ENCODE measurements at places on chromosomes 1 and 21.

DNA sequence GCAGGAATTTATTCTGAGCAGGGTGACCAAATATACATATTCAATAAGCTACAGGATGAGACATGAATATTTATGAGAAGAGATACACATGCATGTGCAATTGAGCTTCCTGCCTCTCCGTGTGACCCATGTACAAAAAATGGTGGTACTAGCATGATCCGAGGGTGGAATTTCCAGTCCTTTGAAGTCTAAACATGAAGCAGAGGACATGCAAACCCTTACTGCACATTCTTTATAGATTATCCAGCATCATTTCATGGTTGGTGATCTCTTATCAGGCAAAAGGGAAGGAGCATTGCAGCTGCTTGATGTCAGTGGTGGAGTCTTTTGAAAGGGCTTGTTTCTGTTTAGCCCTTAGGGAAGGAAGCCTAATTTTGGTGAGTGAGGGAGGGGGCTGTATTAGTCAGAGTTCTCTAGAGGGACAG is 448.6 kb downstream of the SETD4 start:
- peak; percentile 19 for DNase-seq

GRCh38 chr1:99877568-99877967 is 27.4 kb downstream of the AGL start:
- no peak for DNase-seq

- no peak for DNase-seq
Observed at GRCh38 chr1:3978196-3978989, 78.3 kb upstream of the C1orf174 start.

DNA sequence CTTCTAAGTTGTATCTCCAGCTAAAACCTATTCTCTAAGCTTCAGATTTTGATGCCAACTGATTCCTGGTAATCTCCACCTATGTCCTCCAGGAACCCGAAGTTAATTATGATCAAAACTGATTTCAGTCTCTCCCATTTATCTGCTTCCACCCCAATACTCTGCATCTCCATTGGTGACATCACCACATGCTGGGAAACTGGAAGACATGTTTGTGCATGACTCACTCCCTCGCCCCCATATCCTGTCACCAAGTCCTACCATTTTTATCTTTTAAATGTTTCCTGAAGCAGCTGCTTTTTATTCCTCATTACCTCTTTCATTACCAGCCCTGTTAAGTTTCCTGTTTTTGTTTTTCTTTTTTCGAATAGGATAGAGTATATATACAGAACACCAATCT is 228.5 kb downstream of the LRRC40 start:
- no peak for DNase-seq

- no peak for DNase-seq
Observed at GRCh38 chr1:217389895-217390294, 241.0 kb downstream of the GPATCH2 start.

DNA sequence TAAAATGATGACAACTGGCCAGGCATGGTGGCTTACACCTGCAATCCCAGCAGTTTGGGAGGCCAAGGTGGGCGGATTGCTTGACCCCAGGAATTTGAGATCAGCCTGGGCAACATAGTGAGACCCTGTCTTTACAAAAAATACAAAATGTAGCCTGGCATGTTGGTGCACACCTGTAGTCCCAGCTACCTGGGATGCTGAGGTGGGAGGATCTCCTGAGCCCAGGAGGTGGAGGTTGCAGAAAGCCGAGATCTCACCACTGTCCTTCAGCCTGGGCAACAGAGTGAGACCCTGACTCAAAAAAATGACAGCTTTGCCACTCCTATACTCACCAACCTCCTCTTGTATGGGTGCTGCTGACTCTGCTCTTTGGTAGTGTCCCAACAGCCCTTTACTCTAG is 18.6 kb downstream of the SYT11 start:
- DNase-seq, result no peak

GRCh38 chr1:90000934-90001676 is 6.2 kb downstream of the ZNF326 start:
- no peak for DNase-seq

- DNase-seq, result no peak
Observed at GRCh38 chr1:247548092-247548491, 842 bp upstream of the GCSAML start.

DNA sequence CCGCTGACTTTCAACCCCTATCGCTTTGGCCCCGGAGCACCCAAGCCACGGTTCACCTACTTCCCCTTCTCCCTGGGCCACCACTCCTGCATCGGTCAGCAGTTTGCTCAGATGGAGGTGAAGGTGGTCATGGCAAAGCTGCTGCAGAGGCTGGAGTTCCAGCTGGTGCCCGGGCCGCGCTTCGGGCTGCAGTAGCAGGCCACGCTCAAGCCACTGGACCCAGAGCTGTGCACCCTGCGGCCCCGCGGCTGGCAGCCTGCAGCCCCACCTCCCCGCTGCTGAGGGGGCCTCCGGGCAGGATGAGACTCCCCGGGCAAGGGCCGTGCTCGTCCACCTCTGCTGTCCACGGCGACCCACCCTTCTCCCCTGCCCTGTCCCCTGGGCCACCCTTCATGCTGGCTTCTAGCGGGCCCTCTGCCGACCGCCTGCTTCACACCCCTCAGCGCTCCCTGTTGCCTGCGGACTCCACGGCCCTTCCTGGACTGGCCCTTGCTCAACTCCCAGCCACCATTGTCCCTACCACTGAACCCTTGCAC is 92.2 kb upstream of the TRABD2B start:
- DNase-seq, result no peak

- no peak for DNase-seq
Observed at GRCh38 chr1:233520261-233521191, 93.4 kb upstream of the KCNK1 start.

GRCh38 chr1:186655876-186656275 is 24.3 kb downstream of the PTGS2 start:
- no peak for DNase-seq

DNA sequence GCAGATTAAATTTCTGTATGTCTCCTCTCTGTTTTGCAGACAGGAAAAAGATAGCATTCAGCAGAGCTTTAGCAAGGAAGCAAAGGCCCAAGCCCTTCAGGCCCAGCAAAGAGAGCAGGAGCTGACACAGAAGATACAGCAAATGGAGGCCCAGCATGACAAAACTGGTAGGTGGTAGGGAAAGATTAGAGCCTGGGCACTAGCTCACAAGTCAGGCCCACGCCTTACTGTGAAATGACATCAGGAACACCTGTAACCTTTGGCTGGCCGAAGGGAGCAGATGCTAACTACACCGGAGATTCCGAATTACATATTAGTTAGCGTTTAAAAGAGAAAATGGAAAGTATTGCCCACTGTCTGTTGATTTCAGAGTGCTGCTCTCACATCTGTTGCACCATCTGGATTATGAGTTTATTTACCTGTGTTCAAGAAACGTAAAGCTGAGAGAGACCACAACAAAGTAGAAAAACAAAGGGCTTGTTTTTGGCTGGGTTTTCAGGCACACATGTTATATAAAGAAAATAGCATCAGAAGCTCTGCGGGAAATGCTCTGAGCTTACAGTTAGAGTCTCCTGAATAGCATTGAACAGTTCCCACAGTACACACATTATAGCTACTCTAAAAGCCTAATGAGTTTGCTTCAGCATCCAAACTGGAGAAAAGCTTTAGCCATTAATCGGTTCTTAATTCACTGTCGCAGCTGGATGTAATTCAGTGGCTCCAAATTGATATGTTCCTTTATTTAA is 160.0 kb downstream of the SDCCAG8 start:
- DNase-seq, result no peak

DNA sequence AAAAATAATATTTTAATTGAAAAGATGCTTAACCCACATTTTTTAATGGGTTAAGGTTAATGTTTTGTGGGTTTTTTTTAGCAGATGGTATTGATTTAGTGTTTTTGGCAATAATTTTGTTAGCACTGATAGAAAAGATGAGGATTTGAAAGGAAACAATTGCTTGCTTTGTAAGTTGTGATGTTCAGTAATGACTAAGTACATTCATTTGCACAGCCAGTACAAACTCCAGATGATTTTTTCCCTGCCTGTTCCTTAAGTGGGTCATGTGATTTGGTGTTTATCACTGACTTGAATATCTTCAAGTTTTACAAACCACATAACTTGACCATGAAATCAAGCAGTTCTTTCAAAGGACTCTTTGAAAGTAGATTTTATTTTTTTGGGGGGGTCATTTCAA is 15.0 kb downstream of the DISP1 start:
- no peak for DNase-seq

DNA sequence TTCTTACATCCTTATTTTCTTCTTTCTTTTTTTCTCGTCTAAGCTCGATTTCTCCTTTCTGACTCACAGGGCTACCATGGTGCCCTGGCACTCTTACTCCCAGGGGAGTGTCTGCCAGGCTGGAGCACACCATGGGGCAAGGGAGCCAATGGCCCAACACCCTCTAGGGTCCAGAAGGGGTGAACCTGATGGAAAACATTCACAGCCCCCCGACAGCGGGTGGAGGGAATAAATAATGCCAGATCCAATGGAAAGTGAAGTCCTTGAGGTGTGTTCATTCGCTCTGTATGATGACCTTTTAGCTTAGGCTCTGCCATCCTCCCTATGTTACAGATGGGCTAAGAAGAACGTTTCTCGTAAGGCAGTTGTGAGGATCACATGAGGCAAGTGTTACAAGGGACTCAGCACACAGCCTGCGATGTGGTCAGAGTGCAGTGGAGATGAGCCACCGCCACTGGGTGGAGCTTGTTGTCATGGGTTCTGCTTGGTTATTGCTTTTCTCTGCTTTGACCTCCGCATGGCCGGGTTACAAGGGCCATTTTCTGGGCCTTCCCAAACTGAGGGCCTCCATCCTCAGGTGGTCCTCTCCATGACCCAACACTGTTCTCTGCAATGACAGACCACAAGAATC is 3.5 kb upstream of the FCMR start:
- no peak for DNase-seq

- no peak for DNase-seq
Observed at GRCh38 chr21:31583498-31583897, 76.0 kb upstream of the SOD1 start.

GRCh38 chr1:31102501-31102950 is 37.0 kb upstream of the PUM1 start:
- DNase-seq, result peak; percentile 24

DNA sequence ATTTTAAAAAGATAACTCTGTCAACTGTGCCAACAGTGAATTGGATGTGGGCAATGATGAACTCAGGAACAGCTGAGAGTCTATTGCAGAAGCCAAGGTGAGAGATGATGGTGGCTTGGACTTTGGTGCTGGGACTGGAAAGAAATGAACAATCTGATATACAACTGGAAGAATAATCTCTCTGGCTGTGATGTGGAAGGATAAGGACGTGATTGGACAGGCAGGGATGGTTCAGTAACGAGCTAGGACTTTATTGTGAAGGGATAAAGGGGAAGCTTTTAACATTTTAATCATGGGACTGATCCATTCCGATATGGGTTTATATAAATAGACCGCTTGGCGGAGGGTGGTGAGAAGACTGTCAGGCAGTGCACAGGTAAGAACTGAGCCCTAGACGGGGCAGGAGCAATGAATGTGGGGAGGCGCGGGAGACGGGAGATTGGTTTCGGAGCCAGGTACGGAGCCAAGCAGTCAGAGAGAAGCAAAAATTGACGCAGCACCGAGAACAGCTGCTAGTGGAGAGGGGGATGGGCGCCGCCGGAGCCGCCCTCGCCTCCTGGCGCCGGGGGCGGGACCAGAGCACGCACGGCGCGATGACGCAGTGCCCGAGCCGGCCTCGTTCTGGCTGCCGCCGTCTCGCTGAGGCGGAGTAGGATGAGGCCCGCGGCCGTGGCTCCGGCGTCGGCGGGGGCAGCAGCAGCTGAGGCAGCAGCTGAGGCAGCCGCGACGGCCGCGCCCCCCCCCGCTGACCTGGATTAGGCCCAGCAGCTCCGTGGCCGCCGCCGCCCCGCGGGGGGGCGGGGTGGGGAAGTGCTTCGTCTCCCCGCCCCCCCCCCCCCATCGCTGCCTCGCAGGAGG is at the start of gene RNF11:
TSS of gene RNF11 (plus strand) at position 601 of the 858 bp plus-strand sequence. CDS start 484 bp downstream, outside the sequence.
- DNase-seq, result peak; percentile 71

GRCh38 chr1:54967372-54967771 is 13.1 kb upstream of the TMEM61 start:
- no peak for DNase-seq

GRCh38 chr1:153288634-153289275 is 24.0 kb downstream of the PGLYRP3 start:
- DNase-seq, result no peak

- peak; percentile 47 for DNase-seq
Observed at GRCh38 chr1:235090406-235091069, 38.1 kb downstream of the TOMM20 start.

DNA sequence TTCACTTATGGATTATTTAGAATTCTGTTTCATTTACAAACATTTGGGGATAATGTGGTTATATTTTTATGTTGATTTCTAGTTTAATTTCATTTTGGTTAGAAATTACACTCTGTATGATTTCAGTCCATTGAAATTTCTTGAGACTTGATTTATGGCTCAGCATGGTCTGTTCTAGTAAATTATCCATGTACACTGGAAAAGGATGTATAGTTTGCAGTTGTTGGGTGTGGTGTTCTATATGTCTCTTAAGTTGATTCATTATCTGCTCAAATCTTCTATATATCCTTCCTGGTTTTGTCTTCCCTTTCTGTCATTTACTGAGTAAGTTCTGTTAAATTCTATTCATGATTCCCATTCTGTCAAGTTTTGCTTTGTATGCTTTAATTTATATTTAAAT is 52.3 kb downstream of the RAP1A start:
- DNase-seq, result no peak

DNA sequence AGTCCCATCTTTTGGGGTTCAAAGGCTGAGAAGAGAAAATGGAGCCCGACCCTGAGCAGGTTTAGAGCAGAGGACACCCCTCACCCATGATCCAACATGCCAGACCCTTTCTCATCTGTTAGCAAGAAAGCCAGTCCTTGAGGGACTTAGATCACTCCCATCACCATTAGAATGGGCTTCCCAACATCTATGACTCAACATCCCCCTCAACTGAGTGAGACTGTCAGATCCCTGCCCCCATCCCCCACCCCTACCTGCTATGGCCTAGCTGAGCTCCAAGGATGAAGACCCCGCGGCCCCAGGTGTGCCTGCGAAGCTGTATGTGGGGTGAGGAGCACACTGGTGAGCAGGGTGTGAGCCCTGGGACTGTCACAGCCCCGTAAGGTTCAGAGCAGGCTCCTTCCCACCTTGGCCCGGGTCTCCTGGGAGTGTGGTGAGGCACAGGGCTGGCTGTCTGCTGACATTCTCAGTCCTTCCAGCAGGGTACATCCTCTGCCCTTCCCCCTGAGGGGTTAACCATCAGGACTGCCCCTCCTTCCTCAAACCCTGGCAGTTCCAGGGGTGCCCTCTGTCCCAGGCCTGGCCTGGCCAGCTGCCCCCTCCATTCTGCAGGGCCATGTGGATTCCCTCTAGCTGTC is 21.4 kb upstream of the BLACAT1 start:
- no peak for DNase-seq

GRCh38 chr21:31920275-31920674 is 47.5 kb downstream of the HUNK start:
- no peak for DNase-seq

- no peak for DNase-seq
Observed at GRCh38 chr1:53869454-53870117, 20.0 kb downstream of the YIPF1 start.

- DNase-seq, result no peak
Observed at GRCh38 chr1:81950037-81950436, 149.3 kb downstream of the ADGRL2 start.

Measured in fibroblast of skin of left quadriceps (primary cell).